ENCODE measurements at places on chromosomes 5 and 9.

- DNase-seq, result no peak
Observed at GRCh38 chr5:6026766-6027406, 351.5 kb downstream of the MED10 start.

GRCh38 chr9:82791692-82792091 is 271.2 kb downstream of the RASEF start:
- DNase-seq, result no peak

DNA sequence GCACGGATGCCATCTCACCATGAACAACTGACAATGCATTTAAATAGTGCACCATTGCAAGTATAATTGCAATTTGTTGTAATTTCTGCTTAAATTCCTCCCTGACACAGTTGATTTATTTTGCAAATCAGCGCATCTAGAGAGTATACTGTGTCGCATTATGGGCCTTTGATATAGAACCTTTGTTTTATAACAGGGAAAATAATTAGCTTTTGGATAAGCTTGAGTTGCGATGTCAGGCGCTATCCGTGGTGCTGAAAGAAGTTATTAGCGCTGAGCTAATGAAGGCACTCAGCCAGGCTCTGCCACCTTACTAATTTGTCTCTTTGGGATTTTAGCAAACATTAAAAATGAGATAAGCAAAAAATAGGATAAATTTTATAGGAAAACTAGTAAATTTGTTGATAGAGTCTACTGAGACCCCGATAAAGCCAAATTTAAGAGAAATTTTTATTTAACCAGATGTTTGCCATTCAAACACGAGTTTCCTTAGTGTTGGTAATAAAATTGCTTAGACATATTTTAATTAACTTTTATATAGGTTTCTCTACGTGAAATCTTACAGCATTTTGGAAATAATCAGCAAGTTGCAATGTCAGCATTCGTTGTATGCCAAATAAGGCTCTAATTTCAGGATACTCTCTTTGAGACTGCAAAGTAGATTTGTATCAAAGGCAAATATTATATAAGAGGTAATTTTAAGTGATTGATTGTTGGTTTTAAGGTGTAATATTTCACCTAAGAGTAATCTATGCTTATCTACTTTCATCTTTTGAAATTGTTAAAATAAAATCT is 355.5 kb downstream of the TLR4 start:
- DNase-seq, result no peak

- DNase-seq, result no peak
Observed at GRCh38 chr9:14218253-14218652, 95.7 kb downstream of the NFIB start.

DNA sequence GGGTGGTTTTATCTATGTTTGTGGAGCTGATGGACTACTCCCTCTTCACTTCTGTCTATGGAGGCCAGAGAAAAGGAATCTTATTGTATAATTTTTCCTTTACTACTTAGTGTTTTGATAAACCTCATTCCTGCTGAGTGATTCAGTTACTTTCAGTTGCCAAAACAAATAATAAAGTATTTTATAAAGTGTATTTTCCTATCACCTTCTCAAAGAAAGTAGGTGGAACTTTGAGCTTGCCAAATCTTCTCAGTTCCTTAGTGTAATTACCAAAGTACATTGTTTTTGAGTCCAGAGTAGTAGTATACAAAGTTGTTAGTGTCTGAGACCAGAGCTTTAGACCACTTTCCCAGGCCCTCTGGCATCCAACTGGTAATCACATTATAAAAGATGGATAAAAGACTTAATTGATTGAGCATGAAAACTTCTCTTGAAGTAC is 13.5 kb downstream of the RABGAP1 start:
- no peak for DNase-seq

DNA sequence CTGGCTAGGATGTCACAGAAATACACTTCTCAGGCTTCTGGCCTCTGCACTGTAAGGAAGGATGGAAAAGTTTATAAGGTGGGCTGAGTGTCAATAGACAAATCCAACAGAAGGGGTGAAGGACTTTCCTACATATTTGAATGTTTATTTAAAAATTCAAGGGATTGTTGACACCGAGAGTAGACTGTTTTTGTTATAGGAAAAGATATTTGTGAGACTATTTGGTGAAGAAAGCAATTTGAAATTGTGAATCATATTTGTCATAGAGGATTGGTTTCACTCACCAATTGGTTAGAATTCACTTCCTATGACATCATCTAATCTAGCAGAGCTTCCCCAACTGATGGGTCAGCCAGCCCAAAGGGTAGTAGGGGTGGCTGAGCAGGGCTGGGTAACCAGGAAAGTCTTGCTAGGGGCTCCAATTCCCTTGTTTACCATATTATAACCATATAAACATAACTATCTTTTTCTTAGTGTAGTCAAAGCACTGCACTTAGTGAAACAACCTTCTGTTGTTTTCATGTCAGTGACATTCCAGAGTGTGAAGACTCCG is 14.9 kb upstream of the MEGF10 start:
- no peak for DNase-seq

Data from activated CD4-positive, CD25-positive, alpha-beta regulatory T cell treated with anti-CD3 and anti-CD28 coated beads, Interleukin-2, amount 50 U/mL, for 16 hours (primary cell).